ENCODE measurements at places on chromosomes 12 and 14.

DNA sequence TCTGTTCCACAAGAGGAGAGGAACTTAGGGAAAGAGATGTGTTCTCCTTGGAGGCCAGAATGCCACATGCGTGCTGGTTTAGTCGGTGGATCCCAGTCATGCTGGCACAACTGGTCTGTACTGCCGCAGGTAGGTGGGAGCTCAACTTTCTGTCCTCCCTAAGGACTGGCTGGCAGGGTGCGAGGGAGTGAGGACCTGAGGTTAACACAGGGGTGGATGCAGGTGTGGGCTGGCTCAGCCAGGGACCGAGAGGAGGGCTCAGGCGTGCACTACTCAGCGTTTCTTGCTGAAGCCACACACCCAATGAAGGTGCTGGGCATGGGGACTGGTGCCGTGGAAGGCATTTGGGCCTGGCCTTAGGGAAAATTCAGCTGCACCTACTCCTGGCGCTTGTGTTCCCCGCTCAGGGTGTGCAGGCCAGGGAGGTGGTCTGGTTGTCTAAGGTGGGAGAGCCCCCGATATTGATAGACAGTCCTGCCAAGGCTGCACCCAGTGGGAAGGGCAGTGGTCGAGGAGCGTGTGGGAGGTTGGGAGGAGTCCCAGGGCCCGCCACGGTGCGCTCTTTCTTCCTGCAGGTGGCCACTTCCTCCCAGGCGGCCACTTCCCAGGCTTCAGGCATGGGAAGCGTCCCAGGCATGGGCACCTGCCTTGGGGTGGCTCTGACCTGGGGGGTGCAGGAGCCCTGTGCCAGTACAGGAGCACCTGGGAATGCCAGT lies 138.4 kb downstream of the ADGRD1 start:
- no peak for DNase-seq

DNA sequence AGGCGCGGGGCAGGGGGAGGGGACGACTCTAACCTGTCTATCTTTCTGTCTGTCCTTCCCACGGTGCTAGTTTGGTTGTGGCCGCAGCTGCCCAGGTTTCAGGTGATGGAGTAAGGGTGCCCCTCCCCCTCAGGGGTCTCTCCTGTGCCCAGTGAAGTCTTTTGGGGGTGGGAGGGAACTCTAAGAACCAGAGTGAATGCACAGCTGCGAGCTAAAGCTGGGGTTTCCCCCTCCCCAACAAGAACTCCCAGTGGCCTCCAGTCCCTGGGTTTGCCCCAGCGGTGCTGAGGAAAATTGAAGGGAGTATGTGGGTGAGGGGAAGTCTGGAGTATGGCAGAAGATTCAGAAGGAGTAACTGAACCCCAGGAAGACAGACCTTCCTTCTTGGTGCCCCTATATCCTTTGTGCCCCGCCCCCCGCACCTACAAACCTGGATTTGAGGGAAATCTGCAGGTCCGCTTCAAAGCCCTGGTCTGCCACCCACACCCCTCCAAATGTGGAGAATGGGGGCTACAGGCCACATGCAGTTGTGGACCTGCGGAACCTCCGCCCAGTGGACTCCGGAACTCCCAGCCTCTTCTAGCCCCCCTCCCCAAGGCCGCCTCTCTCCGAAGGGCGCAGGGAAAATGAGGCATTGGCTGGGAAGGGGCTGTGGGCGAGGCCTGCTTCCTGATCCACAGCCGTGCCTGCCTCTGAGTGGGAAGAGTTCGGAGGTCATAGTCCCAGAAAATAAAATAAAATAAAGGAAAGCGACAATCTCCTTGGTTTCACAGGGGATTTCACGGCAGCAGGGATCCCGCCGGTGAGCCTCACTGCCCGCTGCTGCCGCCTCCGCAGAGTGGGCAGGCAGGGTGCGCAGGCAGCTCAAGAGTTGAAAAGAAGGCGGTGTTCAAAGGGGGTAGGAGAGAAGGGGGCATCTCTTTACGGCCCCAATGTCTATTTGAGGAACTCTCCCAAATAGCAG lies 3.4 kb upstream of the HOXC9 start:
- no peak for DNase-seq

DNA sequence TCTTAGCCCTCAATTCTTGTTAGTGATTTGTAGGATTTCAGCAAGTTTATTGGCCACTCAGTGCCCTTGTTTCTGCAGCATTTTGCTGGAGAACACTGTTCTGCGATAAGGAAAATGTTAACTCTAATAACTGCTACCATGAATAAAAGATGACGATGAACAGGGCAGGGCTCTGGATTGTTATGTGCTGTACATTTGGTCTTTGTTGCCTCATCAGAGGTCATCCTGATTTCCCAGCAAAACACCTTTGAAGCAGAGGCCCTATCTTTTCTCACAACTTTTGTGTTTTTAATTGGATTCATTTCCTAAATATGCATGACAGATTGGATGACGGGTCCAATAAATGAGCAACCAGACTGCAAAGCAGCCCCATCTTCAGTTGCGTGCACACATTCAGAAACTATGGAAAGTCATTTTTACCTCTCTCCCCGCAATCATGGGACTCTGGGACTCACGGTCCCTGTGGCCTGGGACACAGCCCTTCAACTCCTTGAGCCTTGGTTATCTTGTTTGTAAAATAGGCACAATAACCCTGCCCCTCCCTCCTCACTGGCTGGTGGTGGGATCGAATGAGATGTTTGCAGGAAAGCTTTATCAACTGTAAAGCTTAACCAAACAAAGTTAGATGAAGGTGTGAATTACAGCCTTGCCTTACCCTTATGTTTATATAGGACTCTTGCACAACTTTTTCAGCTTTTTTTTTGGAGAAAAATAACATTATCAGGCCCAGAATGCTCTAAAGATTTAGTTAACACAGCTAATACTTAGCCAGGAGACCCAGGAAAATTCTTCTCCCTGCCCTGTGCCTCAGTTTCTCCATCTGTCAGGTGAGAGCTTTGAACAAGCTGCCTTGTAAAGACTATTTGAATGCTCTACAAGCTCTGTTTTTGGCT lies 45.4 kb downstream of the RPH3A start:
- no peak for DNase-seq

GRCh38 chr12:32944195-32944594 lies 47.6 kb upstream of the PKP2 start:
- no peak for DNase-seq

DNA sequence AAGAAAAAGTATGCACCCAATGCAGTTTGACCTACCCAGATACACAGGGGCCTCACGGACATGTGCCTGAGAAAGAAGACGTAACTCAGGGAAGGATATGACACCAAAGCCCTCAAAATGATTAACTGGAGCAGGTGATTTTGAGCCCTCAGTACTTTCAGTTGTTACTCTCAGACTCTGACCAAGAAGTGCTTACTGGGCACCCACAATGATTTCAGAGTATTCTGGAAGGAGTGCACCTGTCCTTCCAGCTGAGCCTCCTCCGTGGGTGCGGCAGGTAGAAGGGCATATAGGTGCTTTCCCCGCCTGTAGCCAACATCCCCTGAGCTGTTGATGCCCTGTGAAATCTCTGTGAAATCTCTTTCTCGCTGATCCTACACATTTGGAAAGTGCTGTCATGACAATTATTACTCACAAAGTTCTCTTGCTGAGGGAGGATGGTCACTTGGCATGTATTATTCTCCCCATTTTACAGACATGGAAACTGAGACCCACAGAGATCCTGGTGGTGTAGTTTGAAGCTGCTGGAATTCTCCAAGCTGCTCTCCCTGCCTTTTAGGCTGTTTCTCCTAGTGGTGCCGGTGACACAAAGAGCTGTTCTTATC lies 154.3 kb upstream of the CCND2 start:
- DNase-seq: no peak

- no peak for DNase-seq
Observed at GRCh38 chr12:33587784-33588712, 148.4 kb upstream of the SYT10 start.
